GM23248 (cell line): ENCODE measurements at places on chromosomes 5 and 9. TPM values are rescaled to one million over a fixed set of nuclear protein-coding genes. Genes with fewer than 3 reads are reported as not detected.

The NMUR2 gene
- not detected in 2 replicates for polyA plus RNA-seq

The UIMC1 gene
- 17.5 and 18.4 TPM in 2 replicates for polyA plus RNA-seq

The PDLIM4 gene
- 153 and 156 TPM in 2 replicates for polyA plus RNA-seq

The PGM5 gene
- polyA plus RNA-seq, result 0.46 TPM in 1 of 2 replicates, not detected in the other

The GRXCR2 gene
- not detected in 2 replicates for polyA plus RNA-seq

The SMIM27 gene
- polyA plus RNA-seq, result 40.1 and 41.4 TPM in 2 replicates

The FBN2 gene
- 15.2 and 15.7 TPM in 2 replicates for polyA plus RNA-seq

DNA sequence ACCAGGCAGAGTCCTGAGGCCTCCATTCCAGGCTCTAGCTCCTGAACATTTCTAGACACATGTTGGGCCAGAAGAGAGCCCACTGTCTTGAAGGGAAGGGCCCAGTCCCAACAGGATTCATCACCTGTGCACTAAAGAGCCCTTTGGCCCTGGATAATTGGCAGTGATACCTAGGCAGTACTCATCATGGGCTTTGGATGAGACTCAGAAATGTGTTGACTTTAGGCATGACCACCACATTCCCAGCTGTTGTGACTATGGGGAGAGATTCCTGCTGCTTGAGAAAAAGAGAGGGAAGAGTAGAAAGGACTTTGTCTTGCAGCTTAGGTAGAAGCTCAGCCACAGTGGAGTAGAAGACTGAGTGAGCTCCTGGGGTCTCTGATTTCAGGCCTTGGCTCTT, 138.4 kb upstream of the DAPK1 start:
- no peaks in the 10 kb centered on the region for H3K36me3 ChIP-seq
- DNase-seq, result no peak
- H3K27me3 ChIP-seq, result 0 out of 2 replicates have a peak, but pooled peaks cover 7% of the 10 kb centered on the region
- no peak overlapping the region for H3K27ac ChIP-seq

- H3K27ac ChIP-seq, result no peak overlapping the region
- H3K4me3 ChIP-seq, result no peak overlapping the region
- H3K27me3 ChIP-seq, result no peaks in the 10 kb centered on the region
- H3K36me3 ChIP-seq, result no peaks in the 10 kb centered on the region
- DNase-seq, result no peak
These were observed 161.9 kb downstream of the ALDH1A1 start for GRCh38 chr9:72790989-72791388.

- H3K27ac ChIP-seq, result no peak overlapping the region
- H3K27me3 ChIP-seq, result no peaks in the 10 kb centered on the region
- H3K4me1 ChIP-seq, result no peaks in the 10 kb centered on the region
- DNase-seq, result no peak
These were observed 18.4 kb downstream of the UBE2QL1 start for GRCh38 chr5:6466975-6467567.

GRCh38 chr9:21985964-21986667, 8.1 kb downstream of the CDKN2A start:
- H3K27me3 ChIP-seq, result no peaks in the 10 kb centered on the region
- H3K4me3 ChIP-seq, result no peak overlapping the region
- H3K36me3 ChIP-seq, result no peaks in the 10 kb centered on the region
- peaks cover 23% of the 10 kb centered on the region for H3K4me1 ChIP-seq
- H3K27ac ChIP-seq, result peak overlapping the region; percentile 70
- DNase-seq, result no peak

GRCh38 chr5:159582756-159583541, 252.7 kb upstream of the IL12B start:
- peak overlapping the region; percentile 50; the same call in 1 of the 2 replicates for H3K27ac ChIP-seq
- H3K27me3 ChIP-seq, result no peaks in the 10 kb centered on the region
- no peaks in the 10 kb centered on the region for H3K36me3 ChIP-seq
- H3K4me1 ChIP-seq, result peaks cover 22% of the 10 kb centered on the region

DNA sequence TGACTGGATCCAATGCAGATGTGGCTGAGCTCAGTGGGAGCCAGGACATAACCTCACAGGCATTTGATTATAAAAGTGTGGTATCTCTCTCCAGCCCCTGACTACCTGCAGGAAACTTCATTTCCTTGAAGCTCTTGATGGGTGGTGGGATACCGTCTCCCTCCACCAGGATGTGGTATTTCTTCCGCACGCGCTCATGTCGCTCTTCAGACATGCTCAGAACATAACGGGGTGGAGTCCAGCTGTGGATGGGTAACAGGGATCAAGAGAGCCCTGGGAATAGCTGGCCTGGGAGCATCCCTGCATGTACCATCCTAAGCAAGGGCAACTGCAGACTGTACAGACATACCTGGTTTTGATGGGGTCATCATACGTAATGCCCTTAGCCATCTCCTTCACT, 1.2 kb downstream of the DDX41 start:
- H3K4me3 ChIP-seq, result peak overlapping the region; percentile 87
- H3K27me3 ChIP-seq, result no peaks in the 10 kb centered on the region
- H3K27ac ChIP-seq, result no peak overlapping the region; the same call in 1 of the 2 replicates
- peaks cover 22% of the 10 kb centered on the region for H3K36me3 ChIP-seq
- H3K4me1 ChIP-seq, result peaks cover 17% of the 10 kb centered on the region

DNA sequence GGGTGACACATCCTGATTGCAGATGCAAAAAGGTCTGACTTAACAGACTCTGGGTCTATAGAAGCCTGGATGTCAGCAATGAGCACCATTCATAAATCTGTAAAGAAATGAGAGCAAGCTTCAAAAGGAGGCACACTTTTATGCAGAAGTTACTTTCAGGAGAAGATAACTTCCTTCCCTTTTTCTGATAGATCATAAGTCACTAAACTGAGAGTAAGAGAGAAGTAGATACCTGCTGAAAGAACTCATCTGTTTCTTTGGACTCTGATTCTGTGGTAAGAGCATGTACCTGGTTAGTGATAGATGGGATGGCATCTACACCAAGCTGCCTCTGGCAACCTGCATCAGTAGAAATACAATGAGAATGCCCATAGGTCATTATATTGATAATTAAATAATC, 525.6 kb downstream of the CETN3 start:
- no peak for DNase-seq
- H3K27me3 ChIP-seq, result no peaks in the 10 kb centered on the region
- H3K36me3 ChIP-seq, result no peaks in the 10 kb centered on the region
- H3K4me1 ChIP-seq, result no peaks in the 10 kb centered on the region

DNA sequence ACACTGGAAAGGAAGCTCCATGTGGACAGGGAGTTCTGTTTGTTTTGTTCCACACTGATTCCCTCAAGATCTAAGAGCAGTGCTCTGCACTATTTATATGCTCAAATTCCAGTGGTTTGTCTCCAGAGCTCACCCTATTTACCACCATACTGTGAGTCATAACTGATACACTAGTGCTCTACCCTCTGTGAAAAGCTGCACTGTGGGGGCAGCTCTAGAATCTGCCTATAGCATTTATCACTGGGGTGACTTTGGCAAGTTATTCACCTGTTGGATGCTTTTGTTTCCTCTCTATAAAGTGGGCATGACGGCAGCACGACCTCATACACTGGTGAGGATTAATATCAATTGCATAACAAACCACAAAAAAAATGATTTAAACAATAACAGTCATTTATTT, 307.8 kb downstream of the NR2F1-AS1 start:
- no peaks in the 10 kb centered on the region for H3K36me3 ChIP-seq
- H3K27ac ChIP-seq, result no peak overlapping the region
- H3K4me1 ChIP-seq, result peaks cover 14% of the 10 kb centered on the region
- H3K4me3 ChIP-seq, result no peak overlapping the region
- peak; percentile 54 for DNase-seq
- no peaks in the 10 kb centered on the region for H3K27me3 ChIP-seq

DNA sequence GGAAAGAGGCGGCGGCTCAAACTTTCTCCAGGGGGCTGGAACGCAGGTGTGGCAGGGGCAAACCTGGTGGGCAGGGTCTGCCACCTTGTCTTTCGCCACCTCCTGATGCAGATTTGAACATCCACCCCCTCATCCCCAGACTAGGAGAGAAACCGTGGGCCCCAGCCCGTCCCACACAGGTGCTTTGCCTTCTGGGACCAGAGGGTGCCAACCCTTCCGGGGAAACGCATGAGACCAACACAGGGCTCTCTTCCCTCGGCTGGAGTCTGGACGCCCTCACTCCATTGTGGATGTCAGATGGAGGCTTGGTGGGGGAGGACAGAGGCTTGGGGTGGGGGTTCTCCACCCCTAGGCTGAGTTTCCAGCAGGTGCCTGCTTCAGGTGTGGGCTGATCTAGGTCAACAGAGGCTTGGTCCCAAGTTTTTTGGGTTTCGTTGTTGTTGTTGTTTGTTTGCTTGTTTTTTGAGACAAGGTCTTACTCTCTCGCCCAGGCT, 9.5 kb downstream of the C9orf50 start:
- H3K27ac ChIP-seq, result no peak overlapping the region
- peaks cover 17% of the 10 kb centered on the region for H3K4me1 ChIP-seq
- DNase-seq, result no peak

DNA sequence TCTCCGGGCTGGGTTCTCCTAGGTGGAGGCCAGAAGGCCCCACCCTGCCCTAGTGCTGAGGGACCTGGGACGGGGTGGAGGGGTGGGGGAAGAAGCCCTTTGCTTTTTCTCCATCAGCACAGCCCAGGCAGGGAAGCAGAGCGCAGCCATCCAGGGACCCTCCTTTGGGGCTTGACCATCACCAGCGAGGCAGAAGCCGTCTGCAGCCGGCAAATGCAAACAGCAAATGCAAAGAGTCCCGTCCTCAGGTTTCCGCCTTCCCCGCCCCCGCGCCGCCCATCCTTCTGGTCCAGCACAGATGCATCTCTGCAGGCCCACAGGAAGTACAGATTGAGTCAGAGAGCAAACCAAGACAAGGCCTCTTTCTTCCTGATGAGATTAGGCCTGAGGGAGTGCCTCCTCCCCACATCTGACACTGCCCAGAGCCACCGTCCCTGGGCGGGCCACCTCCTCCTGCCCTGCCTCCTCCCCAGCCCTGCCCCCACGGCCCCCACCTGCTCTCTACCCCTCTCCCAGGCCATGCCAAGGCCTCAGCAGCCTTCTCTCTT, 23.4 kb downstream of the CORO2A start:
- DNase-seq, result peak; percentile 42
- H3K4me3 ChIP-seq, result no peak overlapping the region
- H3K27me3 ChIP-seq, result no peaks in the 10 kb centered on the region
- 0 out of 2 replicates have a peak, but pooled peaks cover 6% of the 10 kb centered on the region for H3K4me1 ChIP-seq

DNA sequence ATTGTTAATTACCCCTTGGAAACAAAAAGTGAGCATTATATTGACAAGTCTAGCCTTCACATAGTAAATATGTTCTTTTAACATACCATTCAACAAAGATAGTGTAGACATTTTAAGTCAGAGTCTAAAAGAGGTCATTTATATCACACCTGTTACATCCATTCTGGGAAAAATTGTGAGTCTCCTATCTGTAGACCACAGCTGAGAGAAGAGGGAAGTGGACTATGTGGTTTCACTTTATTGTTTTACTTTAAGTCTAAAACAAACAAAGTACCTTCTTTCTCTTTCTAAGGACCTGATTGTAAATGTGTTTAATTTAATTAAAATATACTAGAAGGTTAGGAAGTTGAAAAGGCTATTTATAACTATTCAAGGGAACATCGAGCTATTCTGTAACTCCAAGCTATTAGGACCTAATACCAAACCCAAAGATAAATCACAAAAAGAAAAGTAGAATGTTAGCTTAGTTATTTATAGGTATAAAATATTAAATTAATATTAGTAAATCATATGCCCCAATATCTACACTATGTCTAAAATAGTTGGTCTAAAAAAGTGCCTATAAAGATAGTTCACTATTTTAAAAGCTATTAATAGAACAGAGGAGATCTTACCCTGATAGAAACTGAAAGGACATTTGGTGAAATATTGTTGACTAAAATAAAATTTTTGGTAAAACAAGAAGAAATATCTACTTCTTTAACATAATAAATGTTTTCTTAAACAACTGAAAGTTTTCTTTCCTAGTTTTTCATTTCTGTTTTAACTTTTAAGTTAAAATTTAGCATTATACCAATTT, 134.9 kb downstream of the TMEM167A start:
- DNase-seq, result no peak
- no peaks in the 10 kb centered on the region for H3K36me3 ChIP-seq
- no peak overlapping the region for H3K27ac ChIP-seq
- H3K4me1 ChIP-seq, result no peaks in the 10 kb centered on the region

DNA sequence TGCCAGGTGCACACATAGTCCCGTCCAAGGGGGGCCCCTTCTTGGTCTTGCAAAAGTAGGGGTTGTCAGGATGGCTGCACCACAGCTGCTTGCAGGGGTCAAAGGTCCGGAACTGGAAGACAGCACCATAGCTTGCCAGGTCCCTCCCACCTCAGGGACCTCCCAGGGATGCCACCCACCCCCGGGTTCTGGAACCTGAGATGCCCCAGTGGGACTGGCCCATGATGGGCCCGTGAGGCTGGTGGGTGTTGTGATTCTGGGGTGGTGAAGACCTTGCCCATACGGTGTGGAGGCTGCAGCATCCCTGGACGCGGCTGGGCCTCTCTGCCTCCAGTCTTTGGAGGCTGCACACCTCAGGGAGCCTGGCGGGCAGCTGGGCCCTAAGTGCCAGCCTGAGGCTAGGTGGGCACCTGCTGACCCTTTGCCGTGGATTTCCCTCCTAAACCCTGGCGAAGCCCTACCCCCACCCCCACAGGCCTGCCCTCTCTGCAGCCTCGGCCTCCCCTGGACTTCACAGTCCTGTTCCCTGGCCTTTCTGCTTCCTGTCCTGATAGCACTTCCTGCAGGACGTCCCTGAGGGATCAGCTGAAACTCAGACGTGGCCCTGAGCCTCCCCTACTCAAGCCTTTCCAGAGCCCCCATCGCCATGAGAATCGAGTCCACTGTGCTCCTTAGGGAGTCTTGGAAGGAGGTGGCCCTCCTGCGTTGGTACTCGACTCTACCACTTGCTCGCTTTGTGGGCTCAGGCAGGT, 92.1 kb downstream of the ZNF354C start:
- H3K4me1 ChIP-seq, result no peaks in the 10 kb centered on the region
- no peak for DNase-seq
- H3K27me3 ChIP-seq, result no peaks in the 10 kb centered on the region
- H3K36me3 ChIP-seq, result 0 out of 2 replicates have a peak, but pooled peaks cover 15% of the 10 kb centered on the region
- H3K27ac ChIP-seq, result no peak overlapping the region
- no peak overlapping the region for H3K4me3 ChIP-seq

DNA sequence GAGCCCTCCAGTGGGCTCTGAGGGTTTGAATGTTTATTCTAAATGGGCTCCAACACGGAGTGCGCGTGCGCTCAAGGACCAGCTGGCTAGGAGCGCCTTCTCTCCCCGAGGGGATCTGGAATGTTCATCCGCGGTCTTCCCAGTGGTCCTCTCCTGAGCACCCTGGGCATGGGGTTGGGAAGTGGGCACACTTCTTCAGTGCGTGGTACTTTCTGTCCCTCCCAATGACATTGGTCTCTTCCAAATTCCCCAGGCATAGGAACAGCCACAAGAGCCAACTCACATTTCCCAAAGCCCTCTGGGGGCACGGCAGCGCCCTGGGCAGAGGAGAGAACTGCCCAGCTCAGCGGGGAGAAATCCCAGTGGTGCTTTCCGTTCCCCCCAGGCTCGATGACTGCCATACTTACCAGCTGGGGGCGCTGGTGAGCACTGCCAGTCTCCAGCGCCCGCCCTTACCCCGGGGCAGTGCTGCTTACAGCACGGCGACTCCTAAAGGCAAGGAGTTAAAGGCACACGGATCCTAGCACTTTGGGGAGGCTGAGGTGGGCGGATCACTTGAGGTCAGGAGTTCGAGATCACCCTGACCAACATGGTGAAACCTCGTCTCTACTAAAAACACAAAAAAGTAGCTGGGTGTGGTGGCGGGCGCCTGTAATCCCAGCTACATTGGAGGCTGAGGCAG, 29.9 kb upstream of the OBP2B start:
- peak overlapping the region; percentile 62 for H3K4me3 ChIP-seq
- no peak overlapping the region for H3K27ac ChIP-seq
- no peaks in the 10 kb centered on the region for H3K4me1 ChIP-seq
- DNase-seq, result peak; percentile 78

- peak overlapping the region; percentile 46; the same call in 1 of the 2 replicates for H3K4me3 ChIP-seq
- no peaks in the 10 kb centered on the region for H3K36me3 ChIP-seq
- H3K4me1 ChIP-seq, result peaks cover 20% of the 10 kb centered on the region
- peak overlapping the region; percentile 51 for H3K27ac ChIP-seq
These were observed 191.5 kb upstream of the GNA14 start for GRCh38 chr9:77839459-77840140.

- no peak for DNase-seq
- no peaks in the 10 kb centered on the region for H3K36me3 ChIP-seq
- H3K27ac ChIP-seq, result no peak overlapping the region
- no peaks in the 10 kb centered on the region for H3K27me3 ChIP-seq
- H3K4me1 ChIP-seq, result no peaks in the 10 kb centered on the region
These were observed 16.6 kb downstream of the F2R start for GRCh38 chr5:76732405-76733048.
